ENCODE measurements at places on chromosomes 7 and 10.

DNA sequence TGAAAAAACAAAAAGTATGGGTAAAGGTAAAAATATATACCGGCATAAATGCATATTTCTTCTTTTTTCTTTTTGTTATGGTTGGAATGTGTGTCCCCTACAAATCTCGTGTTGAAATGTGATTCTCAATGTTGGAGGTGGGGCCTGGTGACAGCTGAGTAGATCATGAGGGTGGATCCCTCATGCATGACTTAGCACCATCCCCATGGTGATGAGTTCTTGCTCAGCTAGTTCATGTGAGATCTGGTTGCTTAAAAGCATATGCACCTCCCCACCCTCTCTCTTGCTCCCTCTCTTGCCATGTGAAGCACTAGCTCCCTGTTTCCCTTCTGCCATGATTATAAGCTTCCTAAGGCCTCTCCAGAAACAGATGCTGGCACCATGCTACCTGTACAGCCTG is 93.3 kb downstream of the HYCC1 start:
- DNase-seq: no peak

DNA sequence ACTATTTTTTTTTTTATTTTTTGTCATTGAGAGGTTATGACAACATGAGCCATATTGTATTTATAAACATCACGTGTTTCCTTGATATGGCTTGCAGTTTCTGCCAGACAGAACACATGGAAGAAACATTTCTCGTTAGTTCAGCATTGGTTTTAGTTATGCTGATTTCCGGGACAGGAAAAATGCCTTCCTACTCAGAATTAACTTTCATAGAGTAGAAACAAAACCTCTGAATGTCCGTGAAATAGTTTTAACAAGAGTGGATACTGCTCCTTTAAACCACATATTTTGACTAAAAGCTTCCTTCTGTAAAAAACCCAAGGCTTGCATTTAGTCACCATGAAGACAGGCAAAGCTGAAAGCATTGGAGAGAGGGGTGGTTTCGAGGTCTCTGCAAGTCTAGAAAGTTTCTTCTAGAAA is 240.4 kb downstream of the KIAA1217 start:
- no peak for DNase-seq

GRCh38 chr10:104256335-104256961 is 1.8 kb downstream of the GSTO1 start:
- no peak for DNase-seq

DNA sequence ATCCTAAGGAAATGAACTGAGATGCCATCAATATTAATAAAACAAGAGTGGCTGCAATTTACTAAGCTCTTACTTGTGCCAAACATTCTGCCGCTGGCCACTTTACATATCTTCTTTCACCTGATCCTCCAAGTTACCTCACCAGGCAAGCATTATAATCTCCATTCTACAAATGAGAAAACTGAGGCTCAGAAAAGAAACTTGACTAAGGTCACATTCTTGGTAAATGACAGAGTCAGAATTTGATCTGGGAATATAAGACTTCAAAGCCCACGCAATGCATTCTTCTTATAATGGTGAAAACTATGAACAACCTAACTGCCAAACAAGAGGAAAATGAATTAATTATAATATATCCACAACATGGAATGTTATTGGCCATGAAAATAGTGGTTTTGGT is 46.1 kb upstream of the SMNDC1 start:
- DNase-seq: no peak

- no peak for DNase-seq
Observed at GRCh38 chr10:5559642-5560141, 34.9 kb downstream of the CALML3 start.

Data from stimulated activated CD8-positive, alpha-beta memory T cell treated with anti-CD3 and anti-CD28 coated beads, Interleukin-7, amount 100 ng/mL, for 24 hours (primary cell).